Hepatocyte (in vitro differentiated cells): ENCODE measurements at places on chromosomes 1 and 21. TPM values are rescaled to one million over a fixed set of nuclear protein-coding genes. Genes with fewer than 3 reads are reported as not detected.

WLS gene
- 102 and 115 TPM in 2 replicates for total RNA-seq

WDR64 gene
- 0.07 TPM in 1 of 2 replicates, not detected in the other for total RNA-seq

TIE1 gene
- total RNA-seq, result 1.2 and 1.8 TPM in 2 replicates

KRTAP21-2 gene
- total RNA-seq, result not detected in 2 replicates
